Aorta (tissue), 5 donors: ENCODE measurements at places on chromosomes 1 and 21. TPM values are rescaled to one million over a fixed set of nuclear protein-coding genes. Genes with fewer than 3 reads are reported as not detected.

DNA sequence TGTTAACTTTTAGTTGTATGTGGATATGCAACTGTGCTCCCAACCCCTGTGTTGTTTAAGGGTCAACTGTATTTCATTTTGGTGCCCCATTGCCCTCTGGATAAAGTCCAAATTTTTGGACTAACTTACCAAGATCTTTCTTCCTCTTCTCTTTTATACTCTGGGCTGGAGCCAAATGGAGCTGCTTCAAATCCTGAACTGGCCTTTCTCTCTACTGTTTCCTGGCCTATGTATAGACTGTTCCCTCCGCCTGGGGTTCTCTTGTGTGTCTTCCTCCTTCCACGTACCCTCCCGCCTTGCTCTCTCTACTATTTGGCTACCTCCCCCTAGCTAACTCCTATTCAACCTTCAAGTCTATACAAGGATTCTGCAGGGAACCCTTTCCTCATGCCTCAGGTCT lies 8.4 kb upstream of the CDC14A start:
- DNase-seq: no peak

DNA sequence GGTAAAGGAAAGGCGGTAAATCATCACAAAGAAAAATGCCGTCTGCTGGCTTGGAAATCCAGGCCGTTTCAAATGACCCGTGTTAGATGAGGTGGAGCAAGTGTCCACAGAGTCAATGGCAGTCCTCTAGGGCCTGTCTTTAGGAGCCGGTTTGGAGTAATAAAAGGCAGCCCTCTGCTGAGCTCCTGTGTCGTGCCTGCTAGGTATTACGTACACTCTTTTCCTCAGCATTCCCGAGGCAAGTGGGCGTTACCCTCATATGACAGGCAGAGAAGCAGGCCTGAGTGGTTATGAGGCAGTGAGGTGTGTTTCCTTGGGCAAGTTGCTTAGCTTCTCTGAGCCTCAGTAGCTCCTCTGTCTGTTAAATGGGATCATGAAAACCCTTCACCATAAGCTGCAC lies 7.7 kb downstream of the NENF start:
- DNase-seq: no peak

The NECTIN4 gene
- not detected for polyA plus RNA-seq

The HECTD3 gene
- polyA plus RNA-seq: 24.2 TPM

GRCh38 chr1:58432851-58433668 lies 113.5 kb downstream of the OMA1 start:
- DNase-seq: no peak

DNA sequence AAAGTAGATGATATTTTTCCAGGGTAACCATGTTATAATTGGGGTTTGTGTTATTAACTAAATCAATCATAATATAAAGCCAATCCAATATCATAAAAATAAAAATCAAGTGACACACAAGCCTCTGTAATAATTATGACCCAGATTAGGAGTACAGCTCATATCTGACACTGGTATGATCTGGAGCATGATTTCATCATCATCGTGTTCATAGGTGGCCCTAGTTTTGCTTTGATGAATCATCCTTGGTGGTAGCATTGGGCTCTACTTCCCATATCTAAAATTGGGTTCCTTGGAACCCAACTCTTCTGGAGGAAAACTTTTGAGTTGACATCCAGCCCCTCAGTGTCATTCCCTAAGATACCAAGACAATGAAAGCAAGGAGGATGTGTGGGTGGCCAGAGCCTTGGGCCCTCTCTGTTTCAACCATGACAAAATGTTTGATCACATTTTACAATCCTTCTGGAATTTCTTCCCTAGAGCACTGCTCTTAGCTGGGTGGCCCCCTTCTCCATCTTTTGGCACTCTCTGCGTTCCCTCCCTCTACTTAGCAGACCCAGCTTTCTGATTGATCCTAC lies 37.0 kb upstream of the ENAH start:
- DNase-seq: no peak

- no peak for DNase-seq
These were observed 3.6 kb downstream of the KIAA0040 start for GRCh38 chr1:175188936-175189335.

GRCh38 chr21:34074283-34075090 lies 1.1 kb downstream of the MRPS6 start:
- no peak for DNase-seq

GRCh38 chr1:170599033-170599432 lies 64.9 kb upstream of the PRRX1 start:
- no peak for DNase-seq

DNA sequence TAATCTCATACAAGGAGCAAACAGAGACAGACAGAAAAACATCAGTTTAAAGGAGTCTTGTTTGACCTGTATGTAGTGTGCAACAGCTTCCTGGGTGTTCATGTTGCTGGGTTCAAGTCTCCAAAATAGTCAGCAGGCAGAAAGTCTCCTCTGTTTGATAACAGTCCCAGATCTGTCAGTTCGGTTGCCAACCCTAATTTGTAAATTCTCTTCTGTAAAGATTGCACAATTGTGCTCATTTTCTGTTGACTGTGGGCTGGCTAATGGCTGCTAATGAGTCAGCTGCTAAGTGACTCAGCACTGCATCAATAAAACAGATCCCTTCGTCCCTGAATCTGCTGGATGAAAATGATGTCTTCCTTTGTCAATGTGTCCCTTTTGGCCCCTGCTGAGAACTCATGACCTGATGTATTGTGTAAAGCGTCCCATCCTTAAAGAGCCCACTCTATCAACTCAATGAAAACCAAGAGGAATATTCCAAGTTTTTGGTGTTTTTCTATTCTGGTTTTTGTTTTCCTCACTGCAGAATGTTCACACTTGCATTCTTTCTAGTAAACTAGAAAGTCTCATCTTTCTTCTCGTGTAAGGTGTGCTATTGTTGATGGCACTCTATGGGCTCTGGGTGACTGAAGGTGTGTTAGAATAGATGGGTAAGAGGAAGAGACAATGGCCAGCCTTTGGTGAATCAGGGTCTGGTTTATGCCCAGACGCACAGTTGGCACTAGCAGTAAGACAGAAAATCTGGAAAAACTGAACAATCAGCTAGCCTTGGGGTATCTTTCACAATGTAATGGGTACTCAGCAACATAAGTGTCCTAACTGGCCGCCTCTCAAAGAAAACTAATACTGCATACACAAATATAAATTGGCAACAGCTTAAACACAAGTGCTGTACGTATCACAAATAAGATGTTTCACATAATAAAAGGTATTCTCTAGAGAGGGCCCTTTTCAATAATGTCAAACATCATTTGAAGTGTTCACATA lies 75.1 kb upstream of the SIPA1L2 start:
- DNase-seq: no peak

The DNAJC6 gene
- polyA plus RNA-seq: 1.3 TPM

GRCh38 chr1:55938376-55938850 lies 641.0 kb downstream of the PLPP3 start:
- no peak for DNase-seq

- DNase-seq: no peak
These were observed 588.1 kb downstream of the KIF26B start for GRCh38 chr1:245742896-245743295.

DNA sequence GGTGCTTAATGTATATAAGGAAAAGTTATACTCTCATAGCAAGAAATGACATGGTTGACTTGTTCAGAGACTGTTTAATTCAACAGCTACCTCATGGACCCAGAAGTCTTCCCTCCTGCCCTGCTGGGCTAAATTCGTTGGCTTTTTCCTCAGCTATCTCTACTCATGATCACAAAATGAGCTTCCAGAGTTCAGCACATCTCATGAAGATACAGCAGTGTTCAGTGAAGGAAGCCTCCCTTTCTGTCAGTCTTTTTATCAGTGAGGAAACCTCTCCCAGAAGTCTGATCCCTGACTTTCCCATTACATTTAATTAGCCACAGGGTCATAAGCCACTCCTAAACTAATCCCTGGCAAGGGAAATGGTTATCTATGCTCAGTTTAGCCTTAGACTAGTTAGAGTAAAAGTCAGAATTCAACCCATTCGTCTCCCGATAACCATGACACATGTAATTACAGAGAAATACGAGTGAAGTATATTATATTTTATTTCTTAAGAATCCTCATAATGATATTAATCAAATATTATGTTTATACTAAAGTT lies 97.5 kb downstream of the DENND1B start:
- no peak for DNase-seq

DNA sequence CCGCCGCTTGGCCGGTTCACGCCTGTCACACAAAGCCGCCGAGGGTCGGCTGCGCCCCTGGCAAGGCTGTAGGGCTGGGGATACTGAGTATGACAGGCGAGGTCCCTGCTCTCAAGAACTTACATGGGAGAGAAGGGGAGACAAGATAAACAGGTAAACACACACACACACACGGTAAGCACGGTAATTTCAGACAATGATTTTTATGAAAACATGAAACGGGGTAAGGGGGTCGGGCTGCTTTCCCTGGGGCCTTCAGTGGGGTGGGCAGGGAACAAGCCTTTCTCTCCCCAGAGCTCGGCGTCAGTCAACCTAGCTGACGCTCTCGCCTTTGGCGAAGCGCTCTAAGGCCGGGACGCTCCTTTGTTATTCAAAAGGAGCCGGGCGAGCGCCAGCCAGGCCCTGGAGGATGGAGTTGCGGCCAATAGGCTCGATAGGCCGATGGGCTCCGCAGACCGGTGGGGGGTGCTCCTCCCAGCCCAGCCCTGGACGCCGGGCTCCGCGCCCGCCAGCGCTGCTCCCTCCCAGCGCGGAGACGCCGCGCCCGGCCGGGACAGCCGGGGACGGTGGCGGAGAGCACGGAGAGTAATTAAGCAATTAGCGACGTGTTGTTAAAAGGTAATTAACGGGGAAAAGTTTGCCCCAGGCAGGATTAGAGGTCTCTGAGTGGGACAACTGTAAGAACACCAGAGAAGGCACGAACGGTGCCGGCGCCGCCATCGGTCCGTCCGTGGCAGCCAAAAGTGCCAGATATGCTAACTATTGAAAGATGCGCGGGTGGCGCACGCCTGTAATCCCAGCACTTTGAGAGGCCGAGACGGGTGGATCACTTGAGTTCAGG lies 950 bp upstream of the INKA2 start:
- peak; percentile 94 for DNase-seq

The PGLYRP3 gene
- not detected for polyA plus RNA-seq

The NPHS2 gene
- not detected for polyA plus RNA-seq

The PDC gene
- not detected for polyA plus RNA-seq

- DNase-seq: peak; percentile 89
These were observed 7.7 kb downstream of the EPHX1 start for GRCh38 chr1:225817611-225818061.

- peak; percentile 75 for DNase-seq
These were observed 15.0 kb downstream of the COL6A1 start for GRCh38 chr21:45996311-45997204.

The C1orf21 gene
- 7.6 TPM for polyA plus RNA-seq

GRCh38 chr1:70517444-70517843 lies 106.4 kb downstream of the CTH start:
- no peak for DNase-seq

GRCh38 chr1:184811439-184812111 lies 56.9 kb upstream of the EDEM3 start:
- DNase-seq: peak; percentile 81

GRCh38 chr1:12275370-12275769 lies 45.5 kb downstream of the VPS13D start:
- DNase-seq: peak; percentile 63

The TNN gene
- polyA plus RNA-seq: not detected

The DMRTA2 gene
- polyA plus RNA-seq: not detected

DNA sequence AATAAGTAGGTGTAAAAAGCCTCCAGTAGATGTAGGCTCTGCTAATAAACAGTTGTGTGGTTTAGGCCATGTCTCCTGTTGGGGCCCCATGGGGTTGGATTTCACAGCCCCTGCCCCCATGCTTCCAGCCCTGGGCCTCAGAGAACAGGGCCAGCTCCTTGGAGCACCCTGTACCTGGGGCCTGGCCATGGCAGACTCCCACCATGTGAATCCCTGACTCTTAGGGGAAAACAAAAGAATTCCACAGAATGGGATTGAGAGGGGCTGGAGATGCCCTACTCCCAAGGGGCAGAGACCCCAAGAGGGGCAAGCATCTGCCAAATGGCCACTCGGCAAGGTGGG lies 11.5 kb downstream of the LRP8 start:
- DNase-seq: peak; percentile 34

- no peak for DNase-seq
These were observed 569.0 kb upstream of the ADGRL2 start for GRCh38 chr1:81231729-81232038.

The TTC22 gene
- 0.20 TPM for polyA plus RNA-seq

DNA sequence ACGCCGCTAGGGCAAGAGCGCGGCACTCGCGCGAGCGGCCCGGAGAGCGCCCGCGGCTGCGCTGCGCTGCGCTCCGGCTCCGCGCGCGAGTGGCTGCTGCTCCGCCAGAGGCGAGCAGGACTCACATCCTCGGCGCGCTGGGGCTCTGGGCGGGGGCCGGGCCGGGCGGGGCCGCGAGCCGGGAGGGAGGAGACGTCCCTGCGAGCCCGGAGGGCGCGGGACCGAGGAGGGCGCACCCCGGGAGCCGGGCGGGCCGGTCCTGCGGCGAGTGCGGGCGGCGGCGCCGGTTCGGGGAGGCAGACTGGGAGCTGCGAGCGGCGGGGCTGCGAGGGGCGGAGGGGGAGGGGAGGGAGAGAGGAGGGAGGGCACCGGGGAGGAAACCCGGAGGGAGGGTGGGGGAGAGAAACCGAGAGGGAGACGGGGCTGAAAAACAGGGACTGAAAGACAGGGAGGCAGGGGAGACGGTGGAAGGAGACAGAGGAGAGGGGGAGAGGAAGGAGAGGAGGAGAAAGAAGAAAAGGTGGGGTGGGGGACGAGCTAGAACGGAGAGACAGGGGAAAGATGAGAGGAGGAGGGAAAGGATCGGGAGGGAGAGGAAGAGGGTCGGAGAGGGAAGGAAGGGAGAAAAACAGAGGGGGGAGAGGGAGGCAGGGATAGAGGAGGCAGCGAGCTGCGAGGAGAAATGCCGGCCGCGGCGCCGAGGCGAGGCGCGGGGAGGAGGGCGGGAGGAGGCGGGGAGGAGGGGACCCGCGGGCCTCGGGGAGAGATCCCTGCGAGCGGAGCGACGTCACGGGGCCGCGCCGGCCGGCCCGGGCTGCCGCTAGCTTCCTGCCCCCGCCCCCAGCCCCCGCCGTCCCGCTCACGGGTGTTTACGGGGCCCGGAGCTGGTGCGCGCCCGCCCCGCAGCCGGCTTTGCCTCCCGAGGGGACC lies at the start of gene CAMK2N1:
CAMK2N1 (minus strand) TSS at position 684 of the 930 bp plus-strand sequence. CDS start 831 bp downstream, outside the sequence.
- peak; percentile 76 for DNase-seq

- peak; percentile 71 for DNase-seq
These were observed 1.0 kb downstream of the ZNF687 start for GRCh38 chr1:151282883-151283725.

- no peak for DNase-seq
These were observed 46.7 kb upstream of the CXADR start for GRCh38 chr21:17466166-17466565.

DNA sequence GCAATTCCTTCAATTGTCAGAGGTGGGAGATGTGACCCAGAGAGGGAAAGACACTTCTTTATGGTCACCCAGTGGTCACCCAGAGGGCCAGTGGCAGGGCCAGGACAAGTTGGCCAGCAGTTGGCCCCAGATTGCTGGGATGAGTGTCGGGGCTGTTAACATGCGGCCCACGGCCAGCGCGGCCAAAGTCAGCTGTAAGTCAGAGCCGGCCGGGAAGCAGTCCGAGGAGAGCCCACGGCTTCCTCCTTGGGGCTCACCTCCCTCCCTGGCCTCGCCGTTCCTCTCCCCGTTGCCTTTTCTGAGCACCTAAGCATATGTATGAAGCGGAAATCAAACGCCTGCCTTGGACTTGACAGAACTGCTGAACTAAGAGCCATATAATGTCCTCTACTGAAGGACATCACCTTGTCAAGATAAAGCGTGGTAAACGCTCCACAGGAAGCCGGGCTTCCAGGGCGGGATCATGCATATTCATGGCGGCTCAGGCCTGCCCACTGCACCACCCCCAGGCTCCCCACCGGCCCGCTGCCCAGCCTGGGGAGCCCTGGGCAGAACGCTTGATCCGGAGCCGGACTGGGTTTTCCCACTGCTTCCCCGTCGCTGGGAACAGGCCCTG lies 245.4 kb upstream of the POU3F1 start:
- DNase-seq: no peak

- DNase-seq: no peak
These were observed 137.4 kb downstream of the FGGY start for GRCh38 chr1:59434336-59434735.
